NCI-H2171 (cell line): ENCODE measurements at places on chromosomes 6 and 20.
A peak's percentile ranks its signal among the peaks of the same experiment; 100 is the strongest.

DNA sequence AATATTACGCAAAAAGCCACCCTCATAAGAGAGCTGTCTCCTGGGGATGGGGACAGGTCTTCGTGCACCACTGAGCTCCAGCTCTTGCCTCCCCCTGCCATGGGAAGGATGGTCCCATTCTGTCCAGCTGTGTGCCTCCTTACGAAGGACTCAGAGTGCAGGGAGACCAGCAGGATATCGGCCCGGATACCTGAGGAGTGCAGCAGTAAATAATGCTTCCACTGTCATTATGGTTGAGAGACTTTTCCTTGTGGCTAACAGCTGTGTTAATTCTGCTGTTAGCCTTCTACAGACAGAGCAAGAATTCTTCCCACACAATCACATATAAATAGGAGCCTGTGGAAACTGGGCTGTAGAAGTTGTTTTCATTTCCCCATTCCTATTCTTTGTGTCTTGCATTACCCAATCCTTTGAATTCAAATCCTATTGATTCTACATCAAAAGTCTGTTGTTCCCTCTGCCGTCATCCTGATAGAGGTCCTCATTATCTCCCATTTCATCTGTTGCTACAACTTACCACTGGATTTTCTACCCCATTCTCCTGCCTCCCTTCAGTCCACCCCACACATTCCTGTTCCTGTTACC is 364.6 kb upstream of the SOX4 start:
- DNase-seq: no peak

DNA sequence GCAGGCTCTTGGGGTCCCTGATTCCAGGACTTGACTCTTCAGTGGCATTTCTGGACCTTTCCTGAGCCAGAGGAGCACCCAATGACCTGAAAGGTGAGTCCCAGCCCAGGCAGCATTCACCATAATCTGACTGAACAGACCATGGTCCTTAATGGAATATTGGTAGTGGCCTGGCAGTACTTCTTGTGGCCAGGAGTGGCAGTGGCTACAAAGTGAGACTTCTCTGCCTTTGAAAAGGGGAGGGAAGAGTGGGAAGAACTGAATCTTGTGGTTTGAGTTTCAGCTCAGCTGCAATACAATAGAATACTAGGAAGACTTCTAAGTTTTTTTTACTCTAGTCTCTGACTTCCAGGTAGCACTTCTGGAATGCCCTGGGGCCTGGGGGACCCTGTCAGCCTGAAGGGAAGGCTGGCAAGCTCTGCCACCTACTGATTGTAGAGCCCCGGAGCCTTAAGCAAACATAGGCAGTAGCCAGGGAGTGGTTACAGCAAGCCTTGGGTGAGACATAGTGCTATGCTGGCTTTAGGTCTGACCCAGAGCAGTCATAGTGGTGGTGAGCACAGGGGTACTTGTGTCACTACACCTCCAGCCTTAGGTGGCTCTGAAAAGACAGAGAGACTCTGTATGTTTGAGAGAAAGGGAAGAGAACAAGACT is 674.2 kb upstream of the MANEA start:
- no peak for DNase-seq

GRCh38 chr6:110408901-110409300 is 6.5 kb downstream of the DDO start:
- DNase-seq: no peak

DNA sequence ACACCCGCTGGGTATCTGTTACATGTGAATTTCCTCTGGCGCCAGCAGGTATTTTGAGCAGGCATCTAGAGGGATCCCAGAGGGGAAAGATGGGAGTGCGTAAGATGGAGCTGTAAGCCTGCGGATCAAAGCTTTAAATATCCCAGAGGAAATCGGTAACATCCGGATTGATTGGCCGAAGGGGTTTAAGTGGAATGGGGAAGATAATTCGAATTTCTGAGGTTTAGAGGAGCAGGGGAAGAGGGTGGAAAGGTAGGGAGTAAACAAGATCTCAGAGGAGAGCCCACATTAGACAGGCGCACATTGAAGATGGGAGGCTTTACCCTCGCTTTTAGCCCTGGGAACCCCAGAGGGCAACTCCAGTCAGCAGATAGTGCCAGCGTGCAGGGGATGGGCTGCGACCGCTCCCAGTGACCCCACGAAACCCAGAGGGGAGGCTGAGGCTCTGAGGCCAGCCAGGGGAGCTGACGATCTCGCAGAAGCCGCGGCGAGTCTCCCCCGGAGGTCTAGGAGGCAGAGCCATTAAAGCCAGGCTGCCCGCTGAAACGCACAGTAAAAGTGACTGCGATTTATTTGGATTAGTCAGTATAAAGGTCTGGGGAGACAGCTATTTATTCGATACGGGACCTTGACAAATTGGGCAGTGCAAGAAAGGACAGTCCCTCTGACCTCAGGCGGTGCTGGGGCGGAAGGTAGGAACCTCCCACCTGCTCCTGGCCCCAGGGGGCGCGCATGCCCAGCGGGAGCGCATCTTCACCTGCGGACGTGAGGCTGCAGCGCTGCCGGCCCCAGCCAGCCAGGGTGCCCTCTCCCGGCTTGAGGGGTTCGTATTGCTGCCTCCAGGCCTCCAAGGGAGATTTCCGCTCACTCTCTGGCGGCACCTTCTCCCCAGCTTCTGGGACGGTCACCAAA is 34.3 kb upstream of the TCF21 start:
- peak; percentile 36 for DNase-seq

DNA sequence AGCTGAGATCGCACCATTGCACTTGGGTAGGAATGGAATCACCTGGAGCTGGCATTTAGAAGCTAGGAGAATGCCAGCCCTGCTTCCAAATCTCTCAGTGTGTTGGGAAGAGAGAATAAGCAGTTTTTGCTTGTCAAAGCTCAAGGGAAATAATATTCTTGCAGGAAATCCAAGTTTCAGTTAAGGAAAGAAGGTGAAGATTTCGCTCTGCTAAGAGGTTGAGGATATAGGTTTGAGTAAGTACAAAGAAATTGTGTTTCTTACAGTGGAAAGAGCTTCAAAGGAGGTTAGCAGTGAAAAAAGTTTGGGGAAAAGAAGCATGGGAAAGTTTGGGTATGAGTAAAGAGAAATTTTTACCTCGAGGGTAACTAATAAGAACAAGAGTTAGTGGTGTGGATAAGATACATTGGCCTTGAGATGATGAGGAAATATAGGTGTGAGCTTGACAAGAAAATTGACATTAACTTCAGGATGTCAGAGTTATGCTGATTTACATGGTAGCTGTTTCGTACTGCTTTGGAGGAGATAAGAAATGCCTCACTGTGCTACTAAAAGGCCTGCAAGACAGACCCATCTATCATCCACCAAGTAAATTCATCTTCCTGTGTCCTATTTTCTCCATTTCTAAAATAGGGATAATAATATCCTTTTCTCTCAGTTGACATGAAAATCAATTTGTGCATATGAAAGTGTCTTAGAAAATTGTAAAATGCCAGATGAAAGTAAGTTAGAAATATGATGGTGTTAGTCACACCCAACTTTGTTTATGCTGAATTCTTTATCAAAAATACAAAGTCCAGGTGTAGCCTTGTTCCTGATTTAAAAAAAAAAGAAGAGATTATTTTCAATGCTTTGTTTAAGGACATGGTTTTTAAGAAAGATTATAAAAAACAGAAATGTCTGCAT is 12.8 kb upstream of the HINT3 start:
- DNase-seq: no peak

DNA sequence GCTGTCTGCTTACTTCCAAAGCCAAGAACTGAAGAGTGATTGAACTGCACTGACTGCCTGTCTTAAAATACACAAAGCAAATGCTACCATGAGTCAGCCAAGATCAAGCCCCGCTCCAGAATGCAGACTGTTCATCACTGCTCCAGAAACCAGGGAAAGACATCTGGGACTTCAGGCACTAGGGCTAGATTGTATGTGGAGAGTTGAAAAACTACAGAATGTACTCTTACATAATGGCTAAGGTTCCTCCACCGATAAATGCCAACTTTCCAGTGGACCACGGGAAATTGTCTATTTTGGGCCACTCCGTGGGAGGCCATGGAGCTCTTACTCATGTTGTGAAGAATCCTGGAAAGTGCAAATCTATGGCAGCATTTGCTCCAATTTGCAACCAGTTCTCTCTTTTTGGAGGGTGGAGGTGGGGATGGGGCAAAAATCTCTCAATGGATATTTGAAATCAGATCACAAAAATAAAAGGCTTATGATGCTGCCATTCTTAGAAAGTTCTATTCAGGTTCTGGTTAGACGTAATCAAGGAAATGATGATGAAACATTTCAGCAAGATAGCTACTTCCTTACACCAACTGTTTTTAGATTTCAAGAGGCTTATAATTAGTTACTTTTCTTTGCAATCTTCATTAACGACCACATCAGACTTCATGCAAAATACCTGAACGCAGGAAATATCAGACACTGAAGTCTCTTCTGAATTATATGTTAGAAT is 11.8 kb upstream of the CAP2 start:
- DNase-seq: no peak

DNA sequence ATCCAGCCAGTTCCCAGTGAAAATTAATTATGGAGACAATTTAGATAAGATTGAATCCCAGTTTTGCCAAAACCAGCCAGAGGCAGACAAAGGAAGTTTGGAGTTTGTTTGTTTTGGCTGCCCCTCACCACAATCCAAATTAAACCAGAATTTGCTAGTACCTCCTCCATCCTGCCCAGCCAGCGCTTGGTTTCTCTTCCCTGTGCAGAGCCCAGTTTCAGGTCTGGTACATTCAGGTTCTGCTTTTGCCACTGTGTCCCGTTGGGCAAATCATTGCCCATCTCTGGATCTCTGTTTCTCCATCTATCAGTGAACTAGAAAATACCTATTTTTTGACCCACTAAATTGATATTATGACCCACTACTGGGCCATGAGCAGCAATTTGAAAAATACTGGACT is 26.4 kb downstream of the FOXP4 start:
- DNase-seq: no peak

DNA sequence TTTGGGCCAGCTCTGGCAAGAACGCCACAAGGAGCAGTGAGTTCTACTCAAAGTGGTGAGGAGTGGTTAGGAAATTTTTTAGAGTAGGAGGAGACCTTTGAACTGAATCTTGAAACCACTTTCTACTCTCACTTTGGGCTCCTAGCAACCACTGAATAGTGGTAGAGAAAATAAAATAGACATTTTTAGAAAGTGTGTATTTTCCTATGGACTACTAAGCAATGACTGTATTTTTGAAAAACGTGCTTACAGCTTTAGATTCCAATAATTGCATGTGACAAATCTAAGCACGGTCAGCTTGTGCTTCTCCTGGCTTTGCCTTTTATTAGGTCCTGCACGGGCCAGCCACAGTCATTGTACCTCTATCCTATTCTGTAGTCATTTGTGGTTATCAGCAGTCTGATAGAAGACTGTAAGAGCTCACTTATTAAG is 8.7 kb upstream of the IFNGR1 start:
- DNase-seq: no peak

DNA sequence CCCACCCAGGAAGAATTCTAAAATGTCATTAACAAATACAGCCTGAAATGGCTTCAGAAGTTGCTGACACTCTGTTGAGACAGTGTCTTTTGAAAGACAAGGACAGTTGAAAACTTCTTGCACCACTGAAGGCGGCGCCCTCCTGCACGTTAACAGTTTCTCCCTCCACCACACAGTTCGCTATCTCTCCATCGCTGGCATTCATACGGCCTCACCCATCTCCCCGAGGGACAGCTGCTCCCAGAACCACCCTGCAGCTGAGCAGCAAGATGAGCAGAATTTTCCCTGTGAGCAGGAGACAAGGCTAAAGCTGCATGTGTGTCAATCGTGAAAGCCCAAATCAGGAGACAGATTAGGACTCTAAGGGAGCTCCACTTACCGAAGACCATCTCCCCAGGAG is 113.3 kb downstream of the LY86 start:
- DNase-seq: peak; percentile 45

DNA sequence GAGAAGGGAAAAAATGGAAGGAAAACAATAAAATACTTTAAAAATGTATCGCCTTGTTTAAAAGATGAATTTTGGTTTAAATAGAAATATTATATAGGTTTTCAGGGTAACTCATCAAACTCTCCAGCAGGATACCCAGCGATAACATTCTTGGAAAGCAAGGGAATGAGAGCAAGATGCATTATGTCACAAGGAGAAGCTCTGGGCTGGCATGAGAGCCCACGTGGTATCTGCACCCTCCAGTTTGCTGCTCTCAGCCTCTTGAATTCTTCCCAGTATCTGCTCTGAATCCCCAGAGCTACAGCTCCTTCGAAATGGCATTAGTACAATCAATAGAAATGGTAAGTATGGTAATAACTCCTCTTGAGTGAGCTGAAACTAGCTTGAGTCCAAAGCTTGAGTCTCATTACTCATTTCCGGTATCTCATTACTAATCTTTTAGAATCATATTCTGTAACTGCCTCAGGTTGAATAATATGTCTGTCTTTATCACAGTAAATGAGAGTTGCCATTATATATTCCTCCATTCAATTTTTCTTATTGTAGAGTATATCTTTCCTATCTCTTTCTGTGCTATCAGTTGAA is 4.9 kb upstream of the TMEM242 start:
- no peak for DNase-seq

GRCh38 chr6:135182071-135183001 is 1.2 kb downstream of the MYB start:
- DNase-seq: peak; percentile 41

DNA sequence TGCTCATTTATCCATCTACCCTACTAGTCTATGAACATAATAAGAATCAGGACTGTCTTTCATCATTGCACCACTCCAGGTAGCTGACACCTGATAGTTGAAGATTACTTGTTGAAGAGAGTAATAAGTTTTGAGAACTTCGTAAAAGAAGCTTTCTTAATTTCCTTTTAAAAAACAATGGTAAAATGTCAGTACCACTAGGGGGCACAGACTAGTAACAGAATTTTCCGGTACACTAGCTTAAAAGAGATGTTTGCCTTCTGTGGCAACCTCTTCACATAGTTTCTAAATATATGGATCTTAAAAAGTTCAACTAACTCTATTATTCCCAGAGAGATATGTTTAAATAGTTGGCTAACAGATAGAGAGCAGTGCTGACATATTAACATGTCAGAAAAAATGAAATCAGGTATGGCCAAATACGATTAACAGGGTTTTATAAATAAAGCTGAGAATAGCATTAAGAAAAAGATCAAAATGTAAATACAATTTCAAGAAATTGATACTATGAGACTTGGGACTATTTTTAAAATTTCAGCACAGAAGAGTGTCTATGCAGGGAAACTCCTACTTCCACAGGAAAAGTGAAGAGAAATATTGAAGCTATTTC is 5.4 kb upstream of the KCNQ5 start:
- no peak for DNase-seq

- no peak for DNase-seq
These were observed 123.3 kb downstream of the ZFAND3 start for GRCh38 chr6:37942606-37943376.

DNA sequence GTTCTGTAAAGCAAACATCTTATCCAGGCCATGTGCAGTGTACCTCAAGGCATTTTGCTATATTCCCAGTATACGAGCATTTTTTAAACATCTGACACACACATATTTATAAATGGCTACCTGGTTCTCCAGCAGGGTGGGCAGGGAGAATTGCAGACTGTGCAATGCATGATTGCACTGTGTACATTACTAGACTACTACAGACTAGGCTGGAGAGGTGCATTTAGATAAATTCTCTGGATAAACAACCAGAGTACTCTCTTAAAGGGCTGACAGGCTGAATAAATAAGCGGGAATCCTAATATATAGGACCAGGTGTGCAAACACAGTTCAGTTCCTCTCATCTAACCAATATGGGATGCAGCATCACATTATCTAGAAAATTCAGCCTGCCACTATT is 428.3 kb upstream of the ARID1B start:
- no peak for DNase-seq
